A549 (cell line): ENCODE measurements at places on chromosomes 12 and 14.
A peak's percentile ranks its signal among the peaks of the same experiment; 100 is the strongest.

DNA sequence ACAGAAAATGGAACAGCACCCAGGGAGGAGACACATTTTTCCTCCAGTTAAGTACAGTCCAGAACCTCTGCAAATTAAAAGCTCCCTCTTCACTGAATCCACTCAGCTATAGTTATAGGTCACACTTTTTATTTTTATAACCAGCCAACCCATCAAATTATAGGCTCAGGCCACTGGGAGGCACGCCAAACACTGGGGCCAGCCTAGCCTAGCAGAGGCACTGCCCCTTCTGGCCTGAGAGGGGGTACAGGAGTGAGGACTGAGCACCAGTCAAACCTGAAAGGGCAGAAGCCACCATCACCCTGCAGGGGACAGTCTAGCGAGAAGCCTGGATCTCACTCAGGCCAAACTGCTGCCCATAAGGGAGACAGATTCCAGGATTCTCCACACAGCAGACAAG, 19.3 kb downstream of the FMNL3 start:
- no peak for DNase-seq

DNA sequence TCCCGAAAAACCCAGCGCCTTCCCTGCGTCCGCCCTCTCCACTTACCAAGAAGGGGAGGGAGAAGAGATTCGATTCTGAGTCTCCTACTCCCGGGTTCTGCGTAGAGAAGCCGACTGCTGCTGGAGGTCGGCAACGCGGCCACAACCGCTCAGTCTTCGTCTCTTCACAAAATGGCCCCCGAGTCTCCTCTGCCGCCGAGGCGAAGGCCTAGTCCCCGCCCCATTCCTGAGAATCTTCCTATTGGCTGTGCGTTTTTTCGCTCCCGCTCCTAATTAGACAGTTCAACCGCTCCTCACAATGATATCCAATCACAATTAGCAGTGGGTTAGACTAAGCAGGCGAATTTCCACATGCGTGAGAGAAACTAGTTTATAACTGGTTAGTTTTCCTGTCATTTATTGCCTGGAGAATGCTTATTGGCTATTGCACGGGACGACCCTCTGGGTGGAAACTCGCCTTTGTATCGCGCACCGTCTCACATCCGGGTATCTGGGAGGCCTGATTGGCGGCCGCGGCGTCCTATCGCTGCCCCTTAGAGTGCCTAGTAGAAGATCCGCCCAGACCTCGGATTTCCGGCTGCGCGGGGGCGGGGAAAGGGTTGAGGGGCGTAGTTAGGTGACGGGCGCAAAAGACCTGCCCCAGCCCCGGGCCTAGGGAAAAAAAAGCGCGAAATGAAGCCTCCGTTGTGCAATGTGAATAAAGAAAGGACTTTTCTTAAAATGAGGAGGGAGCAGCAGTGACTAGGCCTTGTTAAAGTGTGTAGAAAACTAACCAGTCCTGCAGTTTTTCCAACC, at the start of gene HNRNPC:
HNRNPC (minus strand) TSS at position 191 of the 795 bp plus-strand sequence. CDS start 35,249 bp downstream, outside the sequence.
- peak; percentile 98 for DNase-seq

DNA sequence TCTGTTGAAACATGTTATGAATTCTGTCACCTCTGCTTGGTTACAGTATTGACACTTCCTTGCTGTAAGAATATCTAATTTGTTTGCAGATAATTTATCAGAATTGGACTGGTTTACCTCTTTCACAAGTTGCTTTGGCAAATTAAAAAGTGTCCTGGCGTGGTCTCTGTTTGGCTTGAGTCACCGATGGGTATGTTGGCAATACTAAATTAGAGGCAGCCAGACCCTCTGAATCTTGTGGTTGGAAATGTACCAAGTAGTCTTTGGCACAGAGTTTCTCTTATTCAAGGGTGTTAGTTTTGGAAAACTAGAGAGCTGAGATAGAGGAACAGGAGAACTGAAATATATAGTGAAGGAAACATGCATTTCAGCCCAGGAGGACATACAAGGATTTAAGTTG, 521.1 kb upstream of the MGAT4C start:
- DNase-seq = no peak

- peak; percentile 48 for DNase-seq
Observed at GRCh38 chr12:120849765-120850164, 54.4 kb downstream of the SPPL3 start.

- DNase-seq = peak; percentile 88
Observed at GRCh38 chr12:132414634-132415326, 75.2 kb upstream of the FBRSL1 start.

DNA sequence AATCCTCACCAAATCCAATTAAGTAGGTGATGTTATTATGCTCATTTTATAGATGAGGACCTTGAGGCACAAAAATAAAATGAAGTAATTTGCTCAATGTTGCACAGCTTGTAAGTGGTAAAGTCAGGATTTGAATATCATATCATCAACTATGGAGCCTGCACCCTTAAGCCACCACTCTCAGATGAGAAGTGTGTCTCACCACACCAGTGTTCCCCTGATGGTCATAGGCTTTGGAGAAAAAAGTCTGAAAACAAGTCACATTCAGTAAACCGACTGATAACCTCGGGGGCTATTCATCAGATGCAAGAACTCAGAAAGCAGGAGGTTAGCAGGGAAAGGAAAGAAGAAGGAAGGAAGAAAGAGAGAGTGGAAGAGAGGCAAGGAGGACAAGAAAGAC, 2.8 kb downstream of the TSHR start:
- DNase-seq = no peak

DNA sequence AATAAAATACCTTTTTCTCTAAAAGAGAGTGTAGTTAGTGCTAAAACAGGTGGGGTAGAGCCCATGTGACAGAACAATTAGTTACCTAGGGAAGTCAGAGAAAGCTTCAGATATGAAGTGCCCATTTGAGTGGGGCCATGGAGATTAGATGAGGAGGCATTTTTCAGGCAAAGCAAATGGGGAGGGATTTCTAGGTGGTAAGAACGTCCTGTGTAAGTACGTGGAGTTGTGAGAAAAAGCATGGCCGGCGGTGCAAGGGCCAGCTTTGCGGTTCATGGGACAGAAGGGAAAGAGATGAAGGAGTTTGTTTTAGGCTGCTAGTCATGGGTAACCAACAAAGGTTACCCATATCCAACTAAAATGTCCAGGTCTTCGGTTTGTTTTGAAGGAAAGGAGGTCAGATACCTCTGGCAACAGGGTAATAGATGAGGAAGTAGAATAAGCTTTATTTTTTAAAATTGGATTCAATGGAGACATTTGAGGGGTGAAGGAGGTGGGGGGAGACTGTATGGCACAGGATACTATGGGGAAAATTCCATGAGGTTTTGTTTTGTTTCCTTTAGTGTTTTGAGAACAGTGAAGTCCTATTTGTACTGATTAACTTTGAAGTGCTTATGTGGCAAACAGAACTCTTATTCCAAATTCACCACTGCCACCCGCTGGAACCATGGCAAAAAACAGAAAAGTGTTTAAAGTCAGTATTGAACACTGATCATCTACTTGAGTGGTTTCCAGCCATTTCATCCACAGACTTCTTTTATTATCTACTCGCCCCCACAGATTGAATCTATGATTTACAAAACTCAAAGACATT, 10.0 kb upstream of the SNRPF start:
- peak; percentile 55 for DNase-seq

DNA sequence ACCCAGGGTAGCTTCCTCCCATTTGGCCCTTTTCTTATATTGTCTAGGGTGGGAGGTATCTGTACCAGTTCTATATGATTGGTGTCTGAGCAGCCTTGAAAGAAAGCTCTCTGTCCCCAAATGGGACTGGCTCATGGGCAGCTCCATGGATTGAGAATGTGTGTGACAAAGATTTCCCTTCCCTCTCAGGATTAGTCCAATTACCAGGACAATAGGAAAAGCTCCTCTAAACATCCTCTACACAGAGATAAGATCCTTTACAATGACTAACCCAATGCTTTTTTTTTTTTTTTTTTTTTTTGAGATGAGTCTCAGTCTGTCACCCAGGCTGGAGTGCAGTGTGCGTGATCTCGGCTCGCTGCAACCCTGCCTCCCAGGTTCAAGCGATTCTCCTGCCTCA, 112.1 kb downstream of the SLC35F4 start:
- DNase-seq = no peak

- no peak for DNase-seq
Observed at GRCh38 chr12:42140901-42141300, 3.8 kb downstream of the GXYLT1 start.

DNA sequence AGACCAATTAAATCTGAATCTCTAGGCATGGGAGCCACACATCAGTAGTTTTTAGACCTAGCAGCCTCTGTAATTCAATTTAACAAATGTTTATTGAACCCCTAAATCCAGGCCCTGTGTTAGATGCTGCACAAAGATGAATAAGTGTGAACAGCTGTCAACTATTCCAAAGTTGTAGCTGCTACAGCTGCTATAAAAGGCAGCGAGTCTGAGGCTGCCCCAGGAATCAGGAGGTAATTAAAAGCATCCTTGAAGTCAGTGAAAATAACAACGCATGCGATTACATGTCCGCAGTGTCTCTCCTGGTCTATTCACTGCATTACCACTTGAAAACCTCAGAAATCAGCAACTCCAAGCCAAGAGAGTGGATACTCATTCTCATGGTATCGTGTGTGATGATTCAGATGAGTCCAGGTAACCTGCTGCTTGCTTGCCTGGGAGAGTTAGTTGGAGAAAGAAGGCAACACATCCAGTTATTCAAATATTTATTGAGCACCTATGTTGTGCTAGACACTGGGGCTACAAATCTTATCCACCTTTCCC, 34.9 kb upstream of the DDHD1 start:
- DNase-seq = no peak

DNA sequence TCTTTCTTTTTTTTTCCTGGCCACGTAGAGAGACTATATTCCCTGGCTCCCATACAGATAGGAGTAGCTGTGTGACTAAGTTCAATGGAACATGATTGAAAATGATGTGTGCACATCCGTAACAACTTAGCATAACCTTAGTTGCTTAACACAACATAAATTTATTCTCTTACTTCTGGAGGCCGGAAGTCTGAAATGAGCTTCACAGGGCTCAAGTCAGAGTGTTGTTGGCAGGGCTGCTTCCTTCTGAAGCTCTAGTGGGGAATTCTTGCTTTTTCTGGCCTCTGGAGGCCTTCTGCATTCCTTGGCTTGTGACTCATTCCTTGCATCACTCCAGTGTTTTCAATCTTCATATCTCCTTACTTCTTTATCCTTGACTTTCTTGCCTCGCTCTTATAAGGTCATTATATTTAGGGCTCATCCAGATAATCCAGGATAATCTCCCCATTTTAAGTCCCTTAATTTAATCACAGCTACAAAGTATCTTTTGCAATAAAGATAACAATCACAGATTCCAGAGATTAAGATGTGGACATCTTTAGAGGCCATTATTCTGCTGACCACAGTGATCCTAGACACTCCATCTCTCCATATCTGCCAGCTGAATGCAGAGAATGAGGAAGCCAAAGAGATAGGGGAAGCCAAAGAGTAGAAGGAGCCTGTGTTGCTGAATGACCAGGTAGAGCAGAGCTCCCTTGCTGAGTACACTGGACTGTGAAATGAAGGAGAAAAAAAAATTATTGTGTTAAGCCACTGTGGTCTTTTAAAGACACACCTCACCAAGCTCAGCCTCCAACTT, 21.0 kb upstream of the SNX6 start:
- DNase-seq = peak; percentile 85

DNA sequence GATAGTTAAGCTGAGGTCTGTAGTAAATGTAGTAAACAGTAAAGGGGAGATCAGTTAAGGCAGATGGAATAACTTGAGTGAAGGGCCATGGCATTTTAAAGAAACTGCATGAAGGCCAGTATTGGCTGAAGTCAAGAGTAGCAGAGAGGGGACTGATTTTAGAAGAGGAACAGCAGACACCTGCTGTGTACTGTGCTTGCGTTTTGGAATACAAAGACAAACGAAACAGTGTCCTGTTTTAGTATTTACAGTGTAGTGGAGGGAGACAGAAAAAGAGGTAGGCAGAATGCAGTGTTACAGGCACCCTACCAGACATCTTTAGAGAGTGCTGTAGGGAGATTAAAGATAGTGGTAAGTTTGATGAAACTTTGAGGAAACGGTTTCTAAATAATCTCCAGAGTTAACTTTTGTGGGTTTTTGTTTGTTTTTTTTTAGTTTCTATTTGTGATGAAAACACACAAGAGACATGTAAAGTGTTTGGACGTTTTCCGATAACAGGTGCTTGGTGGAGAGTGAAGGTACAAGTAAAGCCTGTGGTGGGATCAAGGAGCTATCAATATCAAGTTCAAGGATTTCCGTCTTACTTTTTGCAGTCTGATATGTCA, 2.1 kb downstream of the HELB start:
- DNase-seq = no peak

GRCh38 chr14:50015716-50016115, 100.7 kb downstream of the VCPKMT start:
- no peak for DNase-seq

GRCh38 chr14:79246173-79246572, 965.1 kb downstream of the DIO2 start:
- no peak for DNase-seq

DNA sequence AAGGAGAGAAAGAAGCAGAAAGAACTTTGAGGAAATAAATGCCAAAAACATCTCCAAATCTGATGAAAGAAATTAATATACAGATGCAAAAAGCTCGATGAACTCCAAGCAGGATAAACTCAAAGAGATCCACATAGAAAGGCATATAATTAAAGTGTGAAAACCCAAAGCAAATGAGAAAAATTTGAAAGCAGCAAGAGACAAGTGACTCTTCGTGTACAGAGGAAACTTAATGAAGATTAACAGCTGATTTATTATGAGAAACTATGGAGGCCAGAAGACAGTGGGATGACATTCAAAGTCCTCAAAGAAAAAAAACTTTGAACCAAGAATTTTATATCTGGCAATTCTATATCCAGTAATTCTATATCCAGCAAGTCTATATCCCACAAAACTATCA, 163.0 kb upstream of the TMCC3 start:
- no peak for DNase-seq

DNA sequence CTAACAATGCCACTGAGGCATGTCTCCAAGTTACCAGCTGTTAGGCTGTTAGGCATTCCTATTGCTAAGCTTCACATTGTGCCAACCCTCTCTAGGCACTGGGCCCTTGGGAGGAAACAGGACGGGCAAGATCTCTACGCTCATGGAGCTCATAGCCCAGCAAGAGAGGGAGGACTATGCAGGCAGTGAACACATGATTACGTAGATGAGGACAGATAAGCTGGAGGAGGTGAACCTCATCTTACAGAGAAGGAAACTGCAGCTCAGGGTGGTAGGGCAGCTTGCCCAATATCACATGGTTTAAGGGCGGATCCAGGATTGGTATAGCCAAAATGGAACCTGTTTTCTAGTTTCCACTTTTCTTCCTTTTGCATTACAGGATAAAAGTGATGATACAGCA, 7.8 kb downstream of the UBE3B start:
- DNase-seq = no peak

DNA sequence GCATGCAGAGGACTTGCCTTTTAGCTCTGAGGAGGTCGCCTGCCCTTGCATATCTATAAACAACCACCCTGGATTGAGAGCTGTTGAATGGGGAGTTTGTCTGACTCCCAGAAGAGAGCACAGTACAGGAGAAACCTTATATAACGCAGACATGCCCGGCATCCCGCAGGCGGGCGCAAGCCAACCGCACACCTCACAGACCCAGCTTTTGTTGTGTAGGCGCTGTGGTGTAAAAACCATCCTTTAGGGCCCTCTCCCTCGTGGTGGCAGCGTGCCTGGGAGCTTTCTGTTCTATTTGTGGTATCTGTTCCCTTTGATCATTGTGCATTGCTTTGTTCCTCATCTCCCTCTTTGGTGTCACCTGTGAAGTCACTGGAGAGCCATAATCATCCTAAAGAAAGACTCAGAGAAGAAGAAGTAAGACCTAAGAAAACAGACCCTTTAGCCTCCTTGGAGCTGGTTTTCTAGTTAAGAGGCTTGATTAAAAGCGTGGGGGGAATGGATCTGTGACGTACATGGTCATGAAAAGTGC, 77.7 kb downstream of the ETV6 start:
- no peak for DNase-seq

- DNase-seq = peak; percentile 97
Observed at GRCh38 chr12:124992874-124993625, 395 bp upstream of the BRI3BP start.
